ENCODE measurements at places on chromosomes 11 and 22. TPM values are rescaled to one million over a fixed set of nuclear protein-coding genes. Genes with fewer than 3 reads are reported as not detected.

DNA sequence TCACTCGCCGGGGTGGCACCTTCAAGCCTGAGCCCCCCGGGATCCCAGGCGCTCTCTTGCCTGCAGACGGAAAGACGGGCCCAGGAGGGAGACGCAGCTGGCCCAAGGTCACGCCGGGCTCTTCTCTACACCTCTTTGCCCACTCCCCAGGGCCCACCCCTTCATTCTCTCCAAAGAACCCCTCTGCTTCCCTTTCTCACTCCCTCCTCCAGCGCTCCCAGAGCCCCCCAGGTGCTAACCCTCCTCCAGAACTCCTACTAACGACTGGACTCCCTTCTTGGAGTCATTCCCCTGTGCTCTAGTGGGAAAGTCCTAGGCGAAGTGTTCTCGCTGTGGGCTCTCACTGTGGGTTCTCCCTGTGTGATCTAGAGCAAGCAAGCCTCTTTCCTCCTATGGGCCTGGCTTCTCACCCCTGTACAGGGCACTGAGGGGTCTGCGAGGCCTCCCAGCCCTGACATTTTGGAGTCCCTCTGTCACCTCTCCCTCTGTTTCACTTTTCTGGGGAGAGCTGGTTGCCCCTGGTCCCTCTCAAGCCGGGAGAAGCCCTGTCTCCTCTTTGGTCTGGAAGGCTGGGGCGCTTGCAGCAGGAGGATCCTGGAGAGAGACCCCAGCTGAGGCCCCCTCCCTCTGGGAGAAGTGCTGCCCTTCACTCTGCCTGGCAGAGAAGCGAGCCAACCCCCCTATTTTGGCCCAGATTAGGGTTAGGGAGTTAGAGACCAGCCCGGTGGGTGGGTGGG, 858 bp downstream of the OAF start:
- H3K4me1 ChIP-seq, result peaks cover 8% of the 10 kb centered on the region
- no peak overlapping the region for H3K27ac ChIP-seq
- peaks cover 90% of the 10 kb centered on the region for H3K27me3 ChIP-seq
- no peak for DNase-seq

- no peaks in the 10 kb centered on the region for H3K27me3 ChIP-seq
- no peaks in the 10 kb centered on the region for H3K4me1 ChIP-seq
Observed at GRCh38 chr11:102390667-102391465, 43.9 kb downstream of the BIRC2 start.

- no peak for DNase-seq
- H3K4me3 ChIP-seq, result no peak overlapping the region
- no peaks in the 10 kb centered on the region for H3K36me3 ChIP-seq
- H3K27ac ChIP-seq, result no peak overlapping the region
- peaks cover 19% of the 10 kb centered on the region for H3K4me1 ChIP-seq
Observed at GRCh38 chr22:27412866-27413445, 388.6 kb downstream of the MN1 start.

C22orf31 gene
- not detected for polyA plus RNA-seq

GRCh38 chr22:44667829-44668189, 34.2 kb upstream of the PRR5 start:
- no peaks in the 10 kb centered on the region for H3K36me3 ChIP-seq
- H3K27ac ChIP-seq, result no peak overlapping the region
- H3K4me3 ChIP-seq, result peak overlapping the region; percentile 52
- H3K27me3 ChIP-seq, result peaks cover 7% of the 10 kb centered on the region

- no peak for DNase-seq
- no peaks in the 10 kb centered on the region for H3K27me3 ChIP-seq
Observed at GRCh38 chr11:114307524-114308203, 11.5 kb downstream of the NNMT start.

GRCh38 chr22:36874736-36875135, 13.9 kb downstream of the NCF4 start:
- H3K36me3 ChIP-seq, result no peaks in the 10 kb centered on the region
- no peaks in the 10 kb centered on the region for H3K4me1 ChIP-seq
- H3K27ac ChIP-seq, result no peak overlapping the region
- no peak for DNase-seq
- H3K4me3 ChIP-seq, result no peak overlapping the region
- H3K27me3 ChIP-seq, result no peaks in the 10 kb centered on the region

GRCh38 chr11:117621226-117621625, 175.8 kb downstream of the DSCAML1 start:
- no peaks in the 10 kb centered on the region for H3K4me1 ChIP-seq
- no peak overlapping the region for H3K4me3 ChIP-seq
- no peaks in the 10 kb centered on the region for H3K27me3 ChIP-seq

DNA sequence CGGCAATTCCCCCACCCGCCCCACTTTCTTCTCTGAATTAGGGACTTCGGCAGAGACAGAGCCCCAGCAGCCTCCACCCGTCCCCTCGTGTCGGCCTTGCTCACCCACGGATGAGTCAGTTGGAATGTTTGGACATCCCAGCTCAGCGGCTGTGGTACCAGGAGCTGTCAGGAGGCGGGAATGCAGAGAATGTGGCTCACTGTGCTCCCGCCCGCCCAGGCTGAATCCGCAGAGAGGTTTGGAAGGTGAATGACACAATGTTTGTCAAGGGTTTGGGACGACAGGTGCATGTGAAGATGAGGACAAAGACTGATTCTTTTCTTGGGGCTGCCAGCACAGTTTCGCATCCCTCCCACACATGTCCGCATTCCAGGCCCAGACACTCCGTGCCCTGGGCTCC, 39.6 kb downstream of the LIF start:
- no peak overlapping the region for H3K4me3 ChIP-seq
- H3K36me3 ChIP-seq, result no peaks in the 10 kb centered on the region
- no peaks in the 10 kb centered on the region for H3K4me1 ChIP-seq
- H3K27ac ChIP-seq, result no peak overlapping the region
- H3K27me3 ChIP-seq, result no peaks in the 10 kb centered on the region
- DNase-seq, result no peak

DNA sequence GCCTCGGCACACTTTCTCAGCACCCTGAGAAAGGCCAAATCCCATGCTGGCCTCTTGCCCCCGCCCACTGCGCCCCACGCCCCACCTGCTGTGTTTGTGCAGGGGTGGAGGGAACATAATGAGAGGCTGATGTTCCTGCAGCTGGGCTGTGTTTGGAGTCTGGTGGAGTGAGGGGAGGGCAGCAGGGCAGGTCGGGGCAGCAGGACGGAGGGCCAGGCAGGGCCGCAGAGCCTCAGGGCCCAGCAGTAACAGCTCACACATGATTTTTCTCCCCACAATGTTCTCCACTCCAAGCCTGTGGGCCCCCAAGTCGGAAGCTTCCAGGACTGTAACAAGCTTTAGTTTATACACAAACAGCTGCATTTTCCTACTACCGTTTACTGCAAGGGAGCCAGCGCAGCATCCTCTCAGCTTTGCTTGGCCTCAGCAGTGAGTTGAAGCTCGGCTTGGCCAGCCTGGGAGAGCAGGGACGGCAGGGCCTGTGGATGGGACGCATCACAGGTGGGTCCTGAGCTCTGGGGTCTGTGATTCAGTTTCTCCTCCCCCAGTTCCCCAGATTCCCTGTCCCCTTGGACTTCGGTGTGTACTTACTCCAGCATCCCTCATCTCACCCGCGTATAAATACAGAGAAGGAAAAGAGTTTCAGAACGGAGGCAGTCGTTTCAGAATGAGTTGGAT, 51.0 kb downstream of the RPUSD4 start:
- DNase-seq, result no peak
- no peaks in the 10 kb centered on the region for H3K36me3 ChIP-seq
- H3K4me1 ChIP-seq, result peaks cover 29% of the 10 kb centered on the region
- H3K27ac ChIP-seq, result no peak overlapping the region

DNA sequence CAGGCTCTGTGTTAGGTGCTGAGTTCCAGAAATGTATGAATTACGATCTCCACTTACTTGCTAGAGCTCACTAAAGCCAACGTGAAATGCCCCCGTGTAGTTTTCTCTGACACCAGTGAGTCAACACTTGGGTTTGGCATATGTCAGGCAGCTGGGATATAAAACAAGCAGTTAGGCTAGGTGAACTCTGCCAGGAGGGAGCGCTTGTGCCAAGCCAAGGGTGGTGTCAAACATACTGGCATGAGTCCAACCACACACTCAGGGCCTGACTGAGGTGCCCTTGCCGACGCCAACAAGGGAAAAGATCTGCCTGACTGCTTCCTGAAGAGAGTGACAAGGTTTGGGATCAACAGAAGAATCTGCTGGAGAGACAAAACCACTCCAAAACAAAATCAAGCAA, 167.8 kb upstream of the NARS2 start:
- H3K4me1 ChIP-seq, result no peaks in the 10 kb centered on the region
- DNase-seq, result no peak
- H3K4me3 ChIP-seq, result no peak overlapping the region

CDHR5 gene
- 0.02 TPM for polyA plus RNA-seq

MMP3 gene
- polyA plus RNA-seq, result not detected

KRTAP5-7 gene
- not detected for polyA plus RNA-seq

Measured in H1 (cell line).